Stimulated activated CD4-positive, alpha-beta T cell treated with anti-CD3 and anti-CD28 coated beads, TNF-alpha, amount 100 ng/mL, for 48 hours (primary cell): ENCODE measurements at places on chromosomes 6 and 20.

GRCh38 chr20:51511861-51512619, 30.5 kb downstream of the NFATC2 start:
- no peak for DNase-seq

- DNase-seq: no peak
These were observed 188.4 kb downstream of the MTFR2 start for GRCh38 chr6:136061701-136062100.

GRCh38 chr20:22904386-22904785, 130.7 kb upstream of the SSTR4 start:
- DNase-seq: no peak

DNA sequence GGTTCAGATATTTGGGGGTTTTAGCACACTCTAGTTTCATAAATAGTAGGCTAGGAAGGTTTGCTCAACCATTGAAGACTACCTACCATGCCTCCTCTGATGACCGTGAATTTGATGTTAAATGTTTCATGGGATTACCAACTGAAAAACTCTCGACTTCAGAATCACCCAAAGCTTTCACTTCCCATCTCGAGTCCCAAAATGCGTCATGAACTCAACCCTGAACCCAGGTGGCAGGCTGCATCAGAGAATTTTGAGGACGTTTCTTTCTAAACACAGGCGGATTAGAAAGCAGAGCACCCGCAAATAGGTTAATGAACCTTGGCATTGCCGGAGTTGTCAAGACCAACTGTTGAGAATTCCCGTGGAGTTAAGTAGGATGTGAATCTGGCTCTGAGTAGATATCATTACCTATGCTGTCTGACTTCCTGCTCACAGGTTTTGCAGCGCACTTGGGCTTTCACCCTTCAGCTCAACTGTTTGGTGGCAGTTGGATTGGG, 98.4 kb upstream of the ADTRP start:
- DNase-seq: no peak

- DNase-seq: no peak
These were observed 73.9 kb upstream of the SLC22A16 start for GRCh38 chr6:110550353-110550752.

DNA sequence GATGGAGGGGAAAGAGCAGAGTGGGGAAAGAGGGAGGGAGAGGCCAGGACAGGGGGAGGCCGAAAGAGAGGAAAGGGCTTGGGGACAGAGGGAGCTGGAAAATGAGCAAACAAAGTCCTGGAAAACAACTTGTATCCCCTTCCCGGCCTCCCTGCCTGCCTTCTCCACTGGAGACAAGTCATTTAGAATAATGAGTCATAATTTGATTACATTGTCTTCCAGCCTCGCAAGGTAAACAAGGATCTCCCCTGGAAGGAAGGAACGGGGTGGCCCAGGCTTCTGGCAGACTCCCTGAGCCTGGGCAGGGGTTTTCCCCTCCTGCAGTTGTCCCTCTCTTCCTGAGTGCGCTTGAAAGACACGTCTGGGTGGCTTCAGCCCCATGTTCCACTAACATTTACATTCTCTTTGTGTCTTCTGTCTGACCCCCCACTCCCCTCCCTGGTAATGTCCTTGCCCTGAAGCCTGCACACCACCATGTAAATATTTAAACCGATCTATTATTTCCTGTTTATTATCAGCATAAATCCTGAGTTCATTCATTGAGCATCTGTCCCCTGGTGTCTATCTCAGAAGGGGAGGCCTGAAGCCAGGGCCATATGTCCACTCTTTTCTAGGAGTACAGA, 12.1 kb upstream of the MRPS18A start:
- no peak for DNase-seq

- DNase-seq: no peak
These were observed 127.7 kb downstream of the BFSP1 start for GRCh38 chr20:17403461-17403860.

DNA sequence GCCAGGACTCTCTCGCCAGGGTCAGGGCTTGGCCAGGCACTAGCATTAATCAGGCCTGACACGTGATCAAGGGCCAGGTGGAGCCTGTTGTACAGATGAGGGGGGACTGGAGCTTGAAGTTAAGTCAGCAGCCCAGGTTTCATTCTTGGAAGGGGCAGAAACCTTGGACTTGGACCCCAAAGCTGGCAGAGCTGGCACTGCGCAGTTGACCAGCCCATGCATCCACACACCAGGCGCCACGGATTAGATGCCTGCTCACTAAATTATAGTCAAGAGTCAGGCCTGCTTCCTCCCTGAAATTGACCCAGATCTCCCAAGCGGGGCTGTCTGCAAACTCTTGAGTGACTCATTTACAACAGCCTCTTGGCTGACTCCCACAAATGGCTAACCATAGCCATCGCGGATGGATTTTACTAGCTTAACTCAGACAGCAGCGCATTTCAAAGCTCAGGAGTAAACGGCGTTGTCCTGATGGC, 4.1 kb upstream of the TAF4 start:
- no peak for DNase-seq

DNA sequence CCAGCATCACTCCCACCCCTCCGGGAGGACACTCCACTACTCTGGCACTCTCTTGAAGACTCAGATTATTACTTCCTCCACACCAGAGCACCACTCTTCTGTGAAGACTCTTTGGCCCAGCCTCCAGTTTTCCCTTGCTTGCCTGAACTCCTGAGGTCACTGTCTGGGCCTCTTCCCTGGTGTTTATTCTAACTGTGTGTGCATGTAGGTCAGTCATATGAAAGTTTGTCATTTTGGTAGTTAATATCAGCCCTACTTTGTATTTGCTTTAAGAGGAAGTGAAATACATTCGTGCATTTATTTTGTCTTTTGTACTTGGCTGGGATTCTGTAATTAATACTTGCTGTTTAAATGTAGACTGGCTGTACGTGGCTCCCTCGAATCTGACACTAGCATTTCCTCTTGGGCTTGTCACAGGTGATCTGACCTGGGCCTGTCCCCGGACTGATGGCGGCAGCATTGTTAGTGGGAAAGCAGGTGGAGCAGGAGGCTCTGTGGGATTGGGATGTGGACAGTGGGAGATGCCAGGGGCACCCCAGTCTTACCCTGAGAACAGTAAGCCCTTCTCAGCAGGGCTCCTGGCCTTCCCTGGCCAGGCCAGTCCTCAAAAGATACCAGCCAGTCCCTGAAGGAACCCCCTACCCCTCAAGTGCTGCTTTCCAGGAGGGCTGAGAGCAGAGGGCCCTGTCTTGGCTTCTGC, 350.5 kb downstream of the CDC5L start:
- no peak for DNase-seq

GRCh38 chr6:135606392-135606791, 108.9 kb upstream of the AHI1 start:
- no peak for DNase-seq

DNA sequence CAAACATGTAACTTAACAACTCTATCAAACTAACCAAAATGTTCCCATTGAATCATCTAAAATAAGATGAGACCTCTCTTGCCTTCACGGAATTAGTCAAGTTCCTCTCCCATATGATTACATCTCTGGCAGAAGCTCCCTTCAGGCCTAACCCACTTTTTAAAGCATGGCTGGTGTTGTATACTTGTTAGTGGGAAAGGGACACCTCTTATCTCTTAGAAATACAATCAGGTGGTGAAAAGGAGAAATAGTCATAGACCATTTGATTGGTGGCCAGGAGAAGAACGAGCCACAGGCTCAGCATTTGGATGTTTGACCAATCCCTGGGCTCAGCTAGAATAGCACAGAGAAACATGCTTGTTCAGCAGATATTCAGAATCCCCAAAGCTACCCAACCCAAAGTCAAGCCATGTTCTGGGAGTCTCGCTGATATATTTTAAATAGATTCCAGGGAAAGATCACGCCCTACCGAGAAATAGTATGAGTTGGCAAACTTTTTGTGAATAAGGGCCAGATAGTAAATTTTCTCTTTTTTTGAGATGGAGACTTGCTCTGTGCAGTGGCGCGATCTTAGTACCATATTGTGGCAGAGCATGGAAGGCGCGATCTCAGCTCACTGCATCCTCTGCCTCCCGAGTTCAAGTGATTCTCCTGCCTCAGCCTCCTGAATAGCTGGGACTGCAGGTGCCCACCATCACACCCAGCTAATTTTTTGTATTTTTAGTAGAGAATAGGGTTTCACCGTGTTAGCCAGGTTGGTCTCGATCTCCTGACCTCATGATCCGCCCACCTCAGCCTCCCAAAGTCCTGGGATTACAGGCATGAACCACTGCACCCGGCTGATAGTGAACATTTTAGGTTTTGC, 126.3 kb upstream of the MYLIP start:
- no peak for DNase-seq

DNA sequence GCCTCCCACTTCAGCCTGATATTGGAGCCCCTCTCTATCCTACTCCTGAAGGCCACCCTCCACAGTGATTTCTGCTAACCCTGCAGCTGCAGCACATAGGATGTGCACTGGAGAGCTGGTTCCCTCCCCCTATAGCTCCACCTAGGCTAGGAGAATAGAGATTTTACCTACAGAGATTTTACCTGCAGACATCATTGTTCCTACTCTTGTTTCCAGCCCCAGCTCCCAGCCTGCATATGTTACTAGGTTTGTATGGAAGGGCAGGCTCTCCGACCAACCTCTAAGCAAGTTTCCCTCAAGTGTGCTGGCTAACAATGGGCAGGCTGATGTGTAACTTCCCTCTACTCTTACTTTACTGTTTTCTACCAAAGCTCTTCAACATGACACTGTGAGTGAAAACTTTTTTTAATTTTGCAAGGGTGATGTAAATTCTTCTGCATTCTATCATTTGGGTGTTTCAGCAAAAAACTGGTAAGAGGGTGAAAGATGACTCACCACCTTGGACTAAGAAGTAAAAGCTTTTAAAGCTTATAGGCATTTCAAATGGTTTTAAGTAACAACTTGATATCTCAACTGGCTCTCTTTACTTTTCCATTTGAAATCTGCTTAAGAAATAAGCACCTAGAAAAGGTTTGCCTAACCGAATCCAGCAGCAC, 106.8 kb downstream of the CDK19 start:
- DNase-seq: no peak
